ENCODE measurements at places on chromosomes 13 and 19.

GRCh38 chr19:9041023-9041422, 30.8 kb upstream of the MUC16 start:
- DNase-seq = no peak

DNA sequence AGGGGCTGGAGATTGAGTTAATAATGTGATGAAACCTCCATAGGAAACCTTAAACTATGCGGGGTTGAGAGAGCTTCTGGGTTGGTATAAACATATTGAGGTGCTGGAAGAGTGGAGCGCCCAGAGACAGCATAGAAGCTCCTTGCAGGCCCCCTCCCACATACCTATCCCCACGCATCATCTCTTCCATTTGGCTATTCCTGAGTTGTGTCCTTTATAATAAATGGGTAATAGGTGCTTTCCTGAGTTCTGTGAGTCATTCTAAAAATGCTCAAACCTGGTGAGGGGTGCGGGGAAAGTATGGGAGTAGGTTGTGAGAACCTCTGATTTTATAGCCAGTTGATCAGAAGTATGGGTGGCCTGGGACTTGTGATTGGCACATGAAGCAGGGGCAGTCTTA, 14.6 kb downstream of the CCDC122 start:
- no peak for DNase-seq

DNA sequence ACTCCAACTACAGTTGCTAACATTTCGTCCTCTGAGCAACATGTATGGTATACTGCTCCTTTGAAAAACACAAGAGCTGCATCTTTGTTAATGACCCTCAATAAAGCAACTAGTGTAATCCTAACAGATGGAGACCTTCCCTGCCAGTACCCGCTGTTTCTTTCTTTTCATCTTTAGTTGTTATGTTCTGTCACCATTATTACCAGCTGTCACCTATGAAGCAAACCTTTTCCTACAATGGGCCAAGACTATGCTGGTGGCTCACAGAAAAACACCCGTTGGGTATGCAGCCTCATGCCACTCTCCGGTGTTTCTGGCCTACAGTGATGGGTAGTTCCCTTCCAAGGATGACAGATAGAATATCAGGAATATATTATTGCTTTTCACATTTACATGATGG, 29.7 kb upstream of the CYSLTR2 start:
- DNase-seq = no peak

DNA sequence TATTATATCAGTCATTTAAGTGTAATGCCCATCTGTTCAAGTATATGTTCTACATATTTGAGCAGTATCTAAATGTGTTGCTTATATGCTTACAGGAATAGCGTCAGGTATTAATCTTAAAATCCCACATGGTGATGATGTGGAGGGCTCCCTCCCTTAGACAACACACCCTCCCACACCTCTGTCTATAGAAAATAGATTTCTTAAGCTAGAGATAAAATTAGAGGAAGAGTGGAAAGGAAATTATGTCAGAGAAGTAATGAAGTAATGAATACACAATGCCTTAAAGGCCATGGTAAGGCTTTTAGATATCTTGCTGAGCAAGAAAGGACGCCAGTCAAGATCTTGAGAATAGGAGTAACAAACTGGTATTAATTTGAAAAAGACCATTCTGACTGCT, 12.4 kb downstream of the ZDHHC20 start:
- DNase-seq = no peak

DNA sequence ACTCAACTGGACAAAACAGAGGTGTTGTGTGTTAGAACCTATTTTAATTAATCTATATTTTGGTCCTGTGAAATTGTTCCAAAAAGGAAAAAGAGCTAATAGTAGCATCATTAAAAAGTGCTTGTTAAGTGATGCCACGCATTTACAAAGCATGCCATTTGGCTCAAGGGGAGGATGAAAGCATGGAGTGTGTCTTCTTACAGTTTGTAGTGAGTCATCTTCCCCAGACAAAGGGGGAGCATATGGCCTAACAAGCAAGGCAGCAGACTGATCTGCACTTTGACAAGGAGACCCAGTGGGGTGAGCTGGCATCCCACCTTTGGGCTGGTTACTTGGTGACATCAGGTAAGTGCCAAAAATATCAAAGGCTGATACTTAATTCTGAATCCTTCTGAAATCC, 297.0 kb downstream of the FGF9 start:
- DNase-seq = no peak

GRCh38 chr19:57719901-57720519, 7.4 kb downstream of the ZNF671 start:
- DNase-seq = no peak

DNA sequence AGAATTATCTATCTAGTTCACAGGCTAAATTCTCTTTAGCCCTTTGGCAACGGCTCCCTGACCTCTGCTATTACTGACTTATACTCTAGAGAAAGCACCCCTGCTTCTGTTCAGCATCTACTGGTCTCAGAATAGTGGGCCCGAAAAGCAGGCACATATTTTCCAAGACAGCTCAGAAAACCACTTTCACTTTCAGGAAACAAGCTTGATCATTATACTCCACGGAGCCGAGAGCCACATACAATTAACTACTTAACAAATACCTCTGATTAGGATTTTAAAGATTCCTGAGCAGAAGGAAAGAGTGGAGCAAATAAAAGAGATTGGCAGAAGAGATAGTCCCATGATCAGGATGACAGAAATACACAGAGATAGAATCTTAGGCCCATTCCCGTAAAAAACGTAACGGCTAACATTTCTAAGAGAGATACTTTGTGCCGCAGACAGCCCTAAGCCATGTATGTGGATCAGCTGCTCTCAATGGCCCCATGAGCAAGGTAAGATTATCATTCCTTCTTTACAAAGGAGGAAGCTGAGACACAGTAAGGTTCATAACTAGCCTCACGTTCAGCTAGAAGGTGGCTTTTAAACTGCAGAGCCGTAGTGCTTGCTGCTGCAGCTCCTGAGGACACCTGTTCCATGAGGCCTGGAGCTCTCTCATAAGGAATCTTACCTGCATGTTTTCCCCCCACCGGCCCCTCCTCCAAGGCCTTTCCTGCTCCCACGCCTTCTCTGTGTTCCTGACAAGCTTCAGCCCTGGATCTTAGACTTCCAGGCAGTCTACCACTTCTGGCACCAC, 227.2 kb downstream of the FOXO1 start:
- DNase-seq = peak; percentile 78

- DNase-seq = peak; percentile 64
Measured at GRCh38 chr13:114067886-114068651, 64.4 kb downstream of the RASA3 start.

DNA sequence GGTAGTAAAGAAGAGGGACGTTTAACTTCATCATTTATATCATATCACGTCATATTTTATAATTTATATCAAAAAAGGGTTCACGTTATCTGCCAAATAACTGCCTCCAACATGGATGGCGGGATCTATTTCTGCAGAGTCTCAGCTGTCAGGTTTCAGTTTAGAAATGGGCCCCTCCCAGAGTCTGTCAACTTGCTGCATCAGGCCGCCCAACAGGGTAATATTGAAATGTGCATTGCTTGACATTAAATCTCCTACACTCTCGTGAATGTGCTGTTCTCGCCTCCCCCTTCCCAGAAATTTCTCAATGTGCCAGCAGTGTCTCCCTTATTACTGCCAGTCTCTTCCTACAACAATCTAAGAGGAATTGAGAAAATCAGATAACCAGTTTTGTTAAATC, 96.9 kb downstream of the TRPC4 start:
- DNase-seq = no peak

All from fibroblast of villous mesenchyme (primary cell).